ENCODE measurements at places on chromosomes 4 and X.

- DNase-seq: no peak
Measured at GRCh38 chr4:99301376-99302164, 10.8 kb upstream of the ADH1A start.

DNA sequence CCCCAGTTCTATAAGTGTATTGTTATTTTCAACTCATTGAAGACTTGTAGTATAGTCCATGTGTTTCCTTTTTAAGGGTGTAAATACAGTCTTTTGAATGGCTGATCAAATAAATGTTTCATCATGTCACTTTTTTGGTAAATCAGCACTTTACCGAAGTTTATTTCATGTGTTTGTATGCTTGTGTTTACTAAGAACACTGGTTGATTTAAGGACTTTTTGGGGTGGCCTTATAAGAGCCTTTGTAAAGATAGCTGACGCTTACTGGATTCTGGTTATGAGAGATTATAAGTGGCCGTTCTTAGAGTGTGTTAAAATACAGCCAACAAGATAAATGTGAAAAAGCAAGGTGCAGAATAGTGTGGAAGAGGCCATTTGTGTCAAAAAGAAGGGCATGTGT, 2.6 kb downstream of the UBE2K start:
- no peak for DNase-seq

DNA sequence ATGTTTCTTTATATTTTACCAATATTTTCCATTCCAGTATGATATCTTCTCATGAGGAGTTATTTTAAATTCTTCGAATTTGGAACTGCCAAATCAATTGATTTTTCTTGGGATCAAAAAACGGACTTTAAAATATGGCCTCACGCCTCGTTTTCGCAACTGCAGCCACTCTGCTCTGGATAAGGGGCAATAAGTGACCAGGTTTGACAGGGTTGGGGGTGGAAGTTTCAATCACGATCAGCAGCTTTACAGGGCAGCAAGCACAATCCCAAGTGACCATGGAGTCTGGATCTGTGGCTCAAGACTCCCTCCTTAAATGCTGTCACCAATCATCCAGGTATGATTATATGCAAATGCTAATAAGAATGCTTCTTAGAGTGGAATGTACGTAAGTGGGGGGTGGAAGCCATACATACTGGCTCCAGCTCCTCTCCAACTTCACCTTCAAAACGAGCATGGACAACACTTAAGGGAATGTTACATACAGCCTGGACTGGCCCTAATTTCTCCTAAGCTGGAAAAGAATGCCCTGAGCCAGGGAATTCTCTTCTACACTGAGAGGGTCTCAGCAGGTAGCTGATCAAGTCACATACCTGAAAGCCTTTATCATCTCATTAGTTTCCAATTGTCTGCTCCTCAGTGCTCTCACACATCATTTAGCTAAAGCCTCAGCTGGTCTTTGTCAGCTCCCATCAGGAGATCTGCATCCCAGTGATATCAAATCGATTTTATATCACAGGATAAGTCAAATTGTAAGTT, 176.9 kb upstream of the DCAF8L1 start:
- no peak for DNase-seq

DNA sequence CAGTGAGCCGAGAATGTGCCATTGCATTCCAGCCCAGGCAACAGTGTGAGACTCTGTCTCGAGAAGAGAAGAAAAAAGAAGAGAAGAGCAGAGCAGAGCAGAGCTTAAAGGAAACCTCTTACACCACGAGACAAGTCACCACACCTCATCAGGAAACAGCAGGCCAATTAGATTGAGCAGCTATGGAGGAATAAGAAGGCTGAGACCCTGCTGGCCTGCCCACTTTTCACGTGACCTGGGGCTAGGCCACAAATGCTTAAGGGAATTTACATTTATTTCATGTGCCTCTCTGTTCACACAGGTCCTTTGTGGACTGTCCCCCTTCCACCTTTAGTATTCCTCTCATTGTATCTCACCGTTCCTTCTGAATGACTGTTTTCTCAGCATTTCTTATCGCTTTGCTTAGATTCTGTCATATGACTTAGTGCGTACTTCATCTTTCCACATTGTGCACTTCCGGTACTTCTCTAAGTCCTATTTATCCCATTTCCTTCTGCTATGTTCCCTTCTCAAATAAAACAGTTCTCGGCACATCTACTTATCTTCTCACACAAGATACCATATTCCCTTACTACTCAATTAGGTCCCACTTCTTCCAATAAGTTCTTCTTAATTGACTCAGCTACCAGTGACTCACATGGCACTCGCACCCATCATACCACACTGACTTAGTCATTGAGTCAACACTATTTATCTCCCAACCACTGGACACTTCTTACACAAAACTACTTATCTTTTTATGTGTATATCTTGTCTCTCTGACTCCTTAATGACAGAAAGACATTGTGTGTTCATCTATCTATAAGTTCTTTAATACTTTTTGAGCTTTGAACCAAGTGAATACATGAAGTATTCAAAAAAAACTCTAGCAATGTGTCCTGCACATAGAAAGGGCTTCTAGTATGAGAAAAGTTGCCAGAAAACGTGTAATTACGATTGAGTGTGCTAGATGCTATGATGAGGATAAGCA, 11.0 kb downstream of the CUL4B start:
- DNase-seq: peak; percentile 30

- no peak for DNase-seq
Measured at GRCh38 chr4:128517739-128518510, 230.3 kb upstream of the PGRMC2 start.

- DNase-seq: no peak
Measured at GRCh38 chr4:729336-730315, 24.0 kb downstream of the PCGF3 start.

GRCh38 chr4:78899302-78899701, 39.9 kb downstream of the PAQR3 start:
- no peak for DNase-seq

GRCh38 chr4:118327554-118328241, 25.1 kb downstream of the PRSS12 start:
- DNase-seq: no peak

DNA sequence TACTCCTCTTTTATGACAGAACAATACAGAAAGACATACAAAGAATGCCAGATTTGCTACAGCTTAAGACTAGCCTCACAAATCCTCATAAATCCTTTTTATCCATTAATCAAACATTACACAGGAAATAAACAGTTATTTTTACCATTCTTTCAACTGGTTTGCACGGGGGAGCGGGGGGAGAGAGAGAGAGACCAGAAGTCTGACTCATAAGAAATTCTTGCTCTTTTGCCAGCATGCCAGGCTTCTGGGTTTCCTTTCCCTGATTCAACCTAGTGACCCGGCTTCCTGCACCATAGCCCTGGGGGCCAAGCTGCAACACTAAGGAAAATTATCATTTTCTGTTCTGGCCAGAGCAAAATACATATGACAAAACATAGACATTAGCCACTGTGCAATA, 6.8 kb upstream of the RRAGB start:
- no peak for DNase-seq

DNA sequence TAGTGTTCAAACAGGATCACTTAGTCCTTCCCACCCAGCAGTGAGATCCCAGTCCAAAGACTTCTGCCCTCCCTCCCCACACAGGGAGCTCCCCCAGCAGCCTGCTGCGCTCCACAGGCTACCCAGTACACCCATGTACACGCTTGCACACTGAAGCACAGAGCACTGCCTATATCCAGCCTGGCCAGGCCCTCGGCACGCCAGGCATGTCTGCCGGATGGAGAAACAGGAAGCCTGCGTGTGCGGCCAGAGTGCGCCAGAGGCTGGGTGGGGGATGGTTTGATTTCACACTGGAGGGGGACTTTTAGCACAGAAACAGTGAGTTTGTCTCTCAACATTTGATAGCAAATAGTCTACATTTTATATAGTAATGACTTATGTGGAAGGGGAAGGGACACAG, 833.5 kb upstream of the IGFBP7 start:
- no peak for DNase-seq

- DNase-seq: no peak
Measured at GRCh38 chr4:14853176-14853943, 148.9 kb upstream of the CPEB2 start.

DNA sequence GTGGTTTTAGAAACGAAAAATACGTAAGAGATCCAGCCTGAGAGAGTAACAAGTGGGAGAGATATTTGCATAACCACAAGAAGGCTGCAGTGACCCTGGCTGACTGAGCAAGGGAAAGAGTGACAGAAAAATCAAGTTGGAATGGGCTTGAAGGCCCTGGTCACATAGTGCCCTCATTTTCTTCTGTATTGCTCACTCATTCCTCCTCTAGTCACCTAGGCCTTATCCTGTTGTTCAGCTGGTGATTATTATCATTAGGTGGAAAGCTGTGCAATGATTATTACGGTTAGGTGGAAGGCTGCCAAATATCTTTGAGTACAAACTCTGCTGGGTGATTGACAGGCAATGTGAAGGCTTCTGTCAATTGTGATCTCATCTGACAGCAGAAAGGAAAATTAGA, 2384.1 kb downstream of the PCDH7 start:
- no peak for DNase-seq

DNA sequence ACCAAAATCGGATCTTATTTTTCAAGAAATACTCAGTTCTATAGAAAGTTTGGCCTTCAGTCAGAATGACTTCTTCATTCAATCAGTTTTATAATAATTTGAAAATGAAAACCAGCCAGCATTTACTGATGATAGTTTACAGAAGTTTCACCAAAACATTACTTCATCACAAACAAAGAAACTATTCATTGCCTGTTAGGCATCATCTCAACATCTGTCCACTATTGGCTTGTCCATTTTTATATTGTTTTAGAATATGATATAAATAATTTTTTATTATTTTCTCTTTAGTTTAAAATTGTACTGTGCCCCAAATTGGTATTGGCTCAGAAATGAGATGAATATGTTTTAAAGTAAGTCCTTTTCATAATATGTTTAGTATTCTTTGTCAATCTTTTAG, 38.4 kb downstream of the FAT4 start:
- no peak for DNase-seq

DNA sequence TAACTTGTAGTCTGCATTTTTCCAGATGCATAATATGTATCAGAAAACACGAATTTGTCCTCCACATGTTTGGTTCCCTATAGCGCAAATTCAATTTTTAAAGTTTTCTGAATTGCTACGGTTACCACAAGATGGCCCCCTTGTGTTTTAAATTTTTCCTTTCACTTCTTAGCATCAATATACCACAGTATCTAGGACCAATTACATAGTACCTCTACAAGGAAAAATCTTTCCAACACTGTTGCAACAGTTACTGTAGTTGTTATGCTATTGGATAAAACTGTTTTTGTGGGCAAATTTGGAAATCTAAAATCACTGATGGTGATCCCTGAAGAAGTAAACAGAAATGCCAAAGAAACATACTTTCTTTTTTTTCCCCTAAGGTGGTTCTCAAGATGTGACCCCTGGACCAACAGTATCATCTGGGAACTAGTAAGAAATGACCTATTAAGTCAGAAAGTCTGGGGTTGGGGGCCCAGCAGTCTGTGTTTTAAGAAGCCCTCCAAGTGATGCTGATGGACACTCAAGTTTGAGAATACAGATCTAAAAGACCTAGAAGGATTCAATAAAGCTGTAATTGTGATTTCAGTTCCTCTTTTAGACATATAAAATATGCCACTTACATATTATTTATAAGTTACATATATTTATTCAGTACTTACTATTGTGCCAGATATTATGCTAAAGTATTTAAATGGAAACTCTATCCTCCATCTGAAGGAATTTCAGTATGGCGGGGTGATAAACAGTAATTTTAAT, 3.1 kb downstream of the ZGRF1 start:
- DNase-seq: no peak

- DNase-seq: no peak
Measured at GRCh38 chr4:32589853-32590252, 1869.7 kb downstream of the PCDH7 start.

DNA sequence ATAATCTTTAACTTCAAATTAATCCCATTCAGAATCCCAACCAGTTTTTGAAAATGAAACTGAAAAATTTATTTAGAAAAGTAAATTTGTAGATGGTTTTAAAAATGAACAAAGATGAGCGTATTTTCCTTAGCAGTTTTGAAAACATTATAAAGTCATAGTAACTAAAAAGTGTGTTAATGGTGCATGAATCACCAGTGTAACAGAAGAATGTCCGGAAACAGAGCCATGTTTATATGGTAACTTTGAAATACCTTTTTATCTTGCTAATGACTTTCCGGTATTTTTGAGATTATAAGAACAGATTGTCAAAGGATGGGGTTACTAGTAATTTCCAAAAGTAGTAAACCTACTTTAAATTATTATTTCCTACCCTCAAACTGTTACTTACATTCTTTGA, 145.9 kb downstream of the IRS4 start:
- no peak for DNase-seq

- DNase-seq: peak; percentile 56
Measured at GRCh38 chr4:36255577-36255976, 11.3 kb upstream of the ARAP2 start.

GRCh38 chr4:170743633-170744032, 653.9 kb upstream of the AADAT start:
- no peak for DNase-seq

- no peak for DNase-seq
Measured at GRCh38 chr4:160019936-160020335, 917.1 kb downstream of the RAPGEF2 start.

DNA sequence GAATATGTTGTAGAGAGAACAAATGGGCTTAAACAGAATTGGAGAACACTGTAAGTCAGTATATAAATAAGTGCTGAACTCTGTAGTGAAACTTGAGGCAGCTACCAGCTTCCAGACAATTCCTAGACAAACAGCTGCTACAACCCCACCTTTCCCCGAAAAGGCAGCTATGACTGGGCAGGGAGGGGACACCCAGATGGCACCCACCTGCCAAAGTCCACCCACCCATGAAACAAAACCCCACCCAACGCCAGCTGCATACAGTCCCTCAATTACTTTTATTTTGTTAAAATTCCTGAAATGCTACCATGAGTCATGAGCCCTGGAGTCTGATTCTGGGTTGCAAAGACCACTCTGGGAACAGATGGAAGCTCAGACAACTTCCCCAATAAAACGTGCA, 24.4 kb downstream of the RELL1 start:
- DNase-seq: no peak

DNA sequence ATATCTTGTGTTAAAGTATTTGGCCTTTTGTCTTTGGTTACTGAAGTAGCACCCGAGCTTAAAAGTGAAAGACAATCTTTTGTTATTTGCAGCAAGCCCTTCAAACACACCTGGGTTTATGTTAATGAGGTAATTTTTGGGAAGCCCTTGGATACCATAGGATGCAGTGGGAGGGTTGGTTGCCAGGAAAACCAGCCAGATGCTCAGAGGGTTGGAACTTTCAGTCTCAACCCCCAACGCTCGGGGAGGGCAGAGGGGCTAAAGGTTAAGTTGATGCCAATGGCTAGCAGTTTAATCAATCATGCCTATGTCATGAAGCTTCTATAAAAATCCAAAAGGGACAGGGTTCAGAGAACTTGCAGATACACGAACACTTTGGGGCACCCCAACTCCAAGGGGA, 17.2 kb upstream of the GPR173 start:
- no peak for DNase-seq

Data from stimulated activated CD4-positive, alpha-beta T cell treated with anti-CD3 and anti-CD28 coated beads, Interleukin-4, amount 100 ng/mL, for 24 hours (primary cell).